ENCODE measurements at places on chromosomes 2 and 18. TPM values are rescaled to one million over a fixed set of nuclear protein-coding genes. Genes with fewer than 3 reads are reported as not detected.

DNA sequence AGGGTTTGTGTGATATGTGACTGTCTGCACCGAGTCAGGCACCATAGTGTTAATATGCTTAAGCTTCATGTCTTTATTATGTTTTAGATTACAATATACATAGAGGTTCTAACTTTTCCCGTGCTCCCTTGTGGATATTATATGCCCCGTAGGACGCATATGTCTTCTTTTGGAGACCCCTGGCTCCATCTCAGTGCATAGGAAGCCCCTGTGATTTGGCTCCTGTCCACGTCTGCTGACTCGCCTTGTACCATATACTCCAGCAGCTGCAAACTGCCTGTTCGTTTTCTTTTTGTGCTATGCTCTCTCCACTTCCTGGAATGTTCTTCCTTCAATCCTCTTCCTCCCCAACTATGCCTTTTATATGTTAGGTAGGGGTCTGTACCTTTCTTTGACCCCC is 110.9 kb downstream of the PTRHD1 start:
- H3K4me1 ChIP-seq = no peaks in the 10 kb centered on the region
- no peaks in the 10 kb centered on the region for H3K27me3 ChIP-seq
- H3K27ac ChIP-seq = no peak overlapping the region

GRCh38 chr2:136486115-136486514 is 279.2 kb upstream of the THSD7B start:
- H3K27me3 ChIP-seq = no peaks in the 10 kb centered on the region
- no peaks in the 10 kb centered on the region for H3K4me1 ChIP-seq
- H3K4me3 ChIP-seq = no peak overlapping the region
- H3K36me3 ChIP-seq = no peaks in the 10 kb centered on the region

DNA sequence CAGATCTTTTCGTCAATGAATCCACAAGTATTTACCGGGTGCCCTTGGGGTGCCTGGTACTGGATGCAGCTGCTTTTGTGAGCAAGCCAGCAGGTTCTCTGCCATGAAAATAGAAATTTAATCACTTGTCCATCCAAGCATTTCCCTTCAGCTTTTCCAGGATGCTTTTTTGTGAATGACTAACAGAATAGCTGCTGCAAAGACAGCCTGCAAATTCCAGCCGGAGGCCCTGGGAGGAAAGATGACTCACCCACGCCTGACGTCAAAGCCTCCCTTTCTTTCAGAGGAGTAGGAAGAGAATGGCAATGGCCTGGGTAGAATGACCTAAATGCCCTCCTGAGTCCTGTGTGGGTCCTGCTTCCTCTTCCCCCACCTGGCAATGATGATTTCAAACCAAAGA is 111.9 kb downstream of the AP1S3 start:
- no peak overlapping the region for H3K4me3 ChIP-seq
- DNase-seq = peak; percentile 85
- no peaks in the 10 kb centered on the region for H3K27me3 ChIP-seq
- H3K4me1 ChIP-seq = peaks cover 8% of the 10 kb centered on the region
- H3K36me3 ChIP-seq = no peaks in the 10 kb centered on the region
- peak overlapping the region; percentile 60 for H3K27ac ChIP-seq

GRCh38 chr2:39667104-39667885 is 1.6 kb downstream of the TMEM178A start:
- H3K27me3 ChIP-seq = no peaks in the 10 kb centered on the region
- no peak overlapping the region for H3K27ac ChIP-seq
- H3K4me1 ChIP-seq = peaks cover 11% of the 10 kb centered on the region
- H3K36me3 ChIP-seq = no peaks in the 10 kb centered on the region
- H3K4me3 ChIP-seq = no peak overlapping the region

GRCh38 chr2:145584353-145584752 is 1064.4 kb upstream of the ZEB2 start:
- DNase-seq = no peak
- H3K36me3 ChIP-seq = no peaks in the 10 kb centered on the region
- no peak overlapping the region for H3K27ac ChIP-seq
- H3K4me1 ChIP-seq = no peaks in the 10 kb centered on the region

DNA sequence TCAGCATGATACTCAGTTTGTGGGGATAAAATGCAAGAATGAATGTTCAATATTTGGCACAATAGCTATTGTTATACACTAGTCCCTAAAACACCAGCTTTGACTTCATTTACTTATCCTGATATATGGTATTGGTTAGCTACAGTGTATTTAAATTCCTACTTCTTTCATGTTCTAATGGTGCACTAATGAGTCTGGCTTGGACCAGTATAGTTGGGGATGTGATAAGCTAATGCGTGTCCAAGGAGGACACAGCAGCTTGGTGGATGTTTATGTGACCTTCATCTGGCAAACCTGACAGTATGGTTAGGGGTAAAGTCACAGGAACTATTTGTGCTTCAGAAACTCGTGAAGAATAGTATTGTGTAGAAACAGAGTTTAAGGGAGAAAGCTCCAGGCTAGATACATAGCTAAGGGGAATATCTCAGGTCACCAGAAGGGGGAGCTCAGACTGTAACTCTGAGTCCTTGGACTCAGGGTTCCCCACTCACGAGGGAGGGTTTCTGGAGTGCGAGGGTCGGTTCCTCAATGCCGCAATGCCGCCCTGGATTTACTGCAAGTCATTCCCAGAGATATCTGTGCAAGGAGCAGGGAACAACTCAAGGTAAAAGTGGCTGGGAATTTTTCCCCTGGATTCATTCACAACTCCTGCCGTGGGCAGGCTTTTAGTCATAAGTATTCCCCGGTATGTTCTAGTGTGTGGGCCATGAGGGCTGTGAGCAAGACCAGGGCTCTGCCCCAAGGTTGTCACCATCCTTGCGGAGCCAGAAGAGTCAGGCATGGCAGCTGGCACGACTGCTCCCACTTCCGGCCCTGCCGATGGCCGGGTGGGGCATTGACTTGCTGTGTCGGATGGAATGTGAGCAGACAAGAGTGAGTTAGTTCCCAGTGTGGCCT is 14.5 kb downstream of the IL1R2 start:
- H3K36me3 ChIP-seq = no peaks in the 10 kb centered on the region
- H3K4me3 ChIP-seq = no peak overlapping the region
- peak overlapping the region; percentile 78 for H3K27ac ChIP-seq
- H3K27me3 ChIP-seq = no peaks in the 10 kb centered on the region
- DNase-seq = no peak

- H3K36me3 ChIP-seq = no peaks in the 10 kb centered on the region
- H3K4me1 ChIP-seq = no peaks in the 10 kb centered on the region
- H3K4me3 ChIP-seq = no peak overlapping the region
- H3K27me3 ChIP-seq = no peaks in the 10 kb centered on the region
Measured at GRCh38 chr2:217451666-217452065, 551.1 kb downstream of the TNS1 start.

GRCh38 chr2:62354771-62355561 is 151.0 kb downstream of the TMEM17 start:
- DNase-seq = no peak
- H3K27me3 ChIP-seq = no peaks in the 10 kb centered on the region
- H3K4me1 ChIP-seq = no peaks in the 10 kb centered on the region
- no peak overlapping the region for H3K4me3 ChIP-seq
- no peak overlapping the region for H3K27ac ChIP-seq

DNA sequence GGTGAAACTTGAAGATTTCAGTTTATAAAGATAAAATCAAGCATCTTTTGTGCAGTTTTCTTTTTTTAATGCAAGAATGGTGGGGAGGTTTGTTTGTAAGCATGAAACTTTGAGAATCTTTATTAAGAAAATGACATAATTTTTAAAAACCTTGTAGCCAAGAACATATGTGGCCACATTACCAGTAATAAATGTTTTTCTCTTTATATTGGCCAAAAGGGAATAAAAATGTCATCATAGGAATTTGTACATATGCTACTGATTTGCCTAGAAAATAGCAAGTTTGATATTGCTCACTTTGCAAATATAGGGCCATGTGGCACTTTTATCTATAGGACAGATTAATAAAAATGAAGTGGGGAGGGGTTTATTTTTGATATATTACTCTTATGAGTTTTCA is 25.6 kb downstream of the METTL21A start:
- no peak overlapping the region for H3K27ac ChIP-seq
- no peaks in the 10 kb centered on the region for H3K27me3 ChIP-seq
- peaks cover 6% of the 10 kb centered on the region for H3K4me1 ChIP-seq
- no peak overlapping the region for H3K4me3 ChIP-seq
- no peaks in the 10 kb centered on the region for H3K36me3 ChIP-seq

GRCh38 chr2:79162132-79162531 is 2.6 kb upstream of the REG3A start:
- H3K27ac ChIP-seq = no peak overlapping the region
- H3K4me1 ChIP-seq = no peaks in the 10 kb centered on the region
- DNase-seq = no peak
- no peak overlapping the region for H3K4me3 ChIP-seq

- H3K4me1 ChIP-seq = no peaks in the 10 kb centered on the region
- no peak overlapping the region for H3K27ac ChIP-seq
- H3K4me3 ChIP-seq = no peak overlapping the region
- H3K27me3 ChIP-seq = no peaks in the 10 kb centered on the region
Measured at GRCh38 chr2:6434438-6434837, 431.3 kb downstream of the CMPK2 start.

ASB18 gene
- not detected for total RNA-seq

CNGA3 gene
- total RNA-seq = not detected
